Activated CD8-positive, alpha-beta memory T cell treated with anti-CD3 and anti-CD28 coated beads for 4 hours (primary cell): ENCODE measurements at places on chromosomes 3 and 15.
A peak's percentile ranks its signal among the peaks of the same experiment; 100 is the strongest.

GRCh38 chr3:178685591-178685906 lies 149.3 kb downstream of the KCNMB2 start:
- DNase-seq = no peak

- no peak for DNase-seq
These were observed 916 bp downstream of the IL17RD start for GRCh38 chr3:57164217-57164656.

GRCh38 chr15:28098766-28099554 lies at the start of gene OCA2:
OCA2 (minus strand) TSS chr15:28099315; CDS start chr15:28081874, 17,441 bp downstream.
- no peak for DNase-seq

DNA sequence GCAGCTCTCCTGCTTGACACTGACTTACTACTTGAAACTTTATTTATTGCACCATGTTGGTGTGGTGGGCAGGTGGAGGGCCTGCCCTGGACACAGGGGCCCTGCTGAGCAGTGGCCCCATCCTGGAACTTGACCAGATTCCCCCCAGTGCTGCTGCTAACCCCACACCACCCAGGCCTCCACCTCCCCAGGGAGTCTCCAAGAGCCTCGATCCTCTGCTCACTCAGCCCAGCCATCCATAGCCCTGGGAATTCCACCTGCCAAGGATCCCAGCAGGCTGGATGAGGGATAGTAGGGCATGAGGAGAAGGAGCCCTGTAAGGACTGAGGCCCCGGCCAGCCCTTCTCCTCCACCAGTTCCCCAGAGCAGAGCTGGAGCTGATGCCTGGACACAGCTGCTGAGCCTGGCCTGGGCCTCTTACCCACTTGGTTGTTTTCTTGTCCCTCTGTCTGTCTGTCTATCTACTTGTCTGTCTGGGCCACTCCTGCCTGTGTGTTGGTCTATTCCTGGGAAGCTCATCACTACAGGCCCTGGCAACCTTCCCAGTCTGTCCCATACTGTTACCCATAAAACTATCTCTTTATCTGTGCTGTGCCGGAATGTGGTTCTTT lies 2.8 kb downstream of the CHAC1 start:
- DNase-seq = no peak

DNA sequence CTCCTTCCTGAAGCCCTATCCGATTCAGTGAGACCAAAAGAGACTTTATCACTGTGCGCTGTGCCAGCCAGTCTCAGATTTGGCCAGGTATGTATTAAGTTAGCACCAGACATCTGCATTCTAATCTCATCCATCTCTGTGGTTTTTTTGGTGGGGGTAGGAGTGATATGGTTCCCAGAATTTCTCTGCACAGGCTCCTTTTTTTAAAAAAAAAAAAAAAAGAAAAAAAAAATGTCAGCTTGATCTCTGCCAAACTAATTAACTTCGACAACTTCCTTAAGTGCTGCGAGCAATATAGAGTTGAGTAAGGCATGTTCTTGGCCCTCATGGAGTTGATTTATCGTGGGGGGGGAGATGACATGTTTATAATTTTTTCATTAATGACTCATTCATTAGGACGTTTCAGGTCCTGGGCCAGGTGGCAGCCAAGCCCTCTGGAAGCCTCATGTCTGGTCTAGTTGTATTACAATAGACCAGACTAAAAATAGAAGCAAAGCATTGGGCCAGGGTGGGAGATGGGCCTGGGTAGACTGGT lies 12.9 kb downstream of the SLCO3A1 start:
- no peak for DNase-seq

- peak; percentile 19 for DNase-seq
These were observed 472.8 kb downstream of the SHQ1 start for GRCh38 chr3:72375237-72376076.

- DNase-seq = no peak
These were observed 34.4 kb downstream of the CORO2B start for GRCh38 chr15:68612979-68613740.

DNA sequence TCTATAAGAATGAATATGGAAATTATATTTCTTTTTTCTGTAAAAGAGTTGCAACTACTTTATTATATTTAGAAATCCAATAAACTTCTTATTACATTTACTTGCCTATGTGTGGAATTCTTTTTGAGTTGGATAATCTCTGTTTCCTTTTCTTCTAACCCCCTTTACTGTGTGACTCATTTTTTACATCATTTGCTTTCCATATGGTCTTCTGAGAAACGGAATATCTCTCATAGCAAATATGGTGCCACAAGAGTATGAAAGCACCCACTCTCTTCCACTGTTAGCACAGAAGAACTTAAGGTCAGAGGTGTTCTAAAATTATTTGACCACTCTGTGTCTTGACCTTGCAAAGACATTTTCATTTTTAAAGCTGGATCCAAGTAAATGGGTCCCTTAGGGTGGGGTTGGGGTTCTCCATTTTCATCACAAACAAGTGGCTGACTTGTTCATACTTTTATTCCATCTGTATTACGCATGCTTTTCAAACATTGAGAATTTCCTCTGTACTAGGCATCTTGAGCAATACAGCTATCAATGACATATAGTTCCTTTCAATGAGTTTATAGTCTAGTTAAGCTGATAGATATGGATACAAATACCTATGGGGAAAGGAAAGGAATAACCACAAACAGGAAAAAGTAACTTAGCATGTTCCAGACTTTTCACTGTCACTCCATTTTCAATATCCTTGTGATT lies 281.1 kb upstream of the TPRG1 start:
- no peak for DNase-seq

DNA sequence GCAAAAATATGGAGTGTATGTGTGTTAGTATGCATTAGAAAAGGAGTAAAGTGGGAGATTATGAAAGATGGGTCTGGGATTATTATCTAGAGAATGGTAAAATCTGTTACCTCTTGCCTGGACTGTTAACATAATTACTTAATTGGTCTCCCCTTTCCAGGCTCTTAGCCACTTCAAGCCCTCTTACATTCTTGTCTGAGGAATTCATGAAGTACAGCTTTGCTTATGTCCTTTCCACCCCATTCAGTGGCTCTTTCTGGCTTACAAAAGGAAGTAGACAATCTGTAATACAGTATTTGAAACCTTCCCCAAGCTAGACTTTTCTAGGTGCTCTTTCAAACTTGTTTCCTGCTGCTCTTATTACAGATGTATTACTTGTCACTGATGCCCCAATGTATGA lies 129.8 kb downstream of the MBNL1 start:
- DNase-seq = no peak

DNA sequence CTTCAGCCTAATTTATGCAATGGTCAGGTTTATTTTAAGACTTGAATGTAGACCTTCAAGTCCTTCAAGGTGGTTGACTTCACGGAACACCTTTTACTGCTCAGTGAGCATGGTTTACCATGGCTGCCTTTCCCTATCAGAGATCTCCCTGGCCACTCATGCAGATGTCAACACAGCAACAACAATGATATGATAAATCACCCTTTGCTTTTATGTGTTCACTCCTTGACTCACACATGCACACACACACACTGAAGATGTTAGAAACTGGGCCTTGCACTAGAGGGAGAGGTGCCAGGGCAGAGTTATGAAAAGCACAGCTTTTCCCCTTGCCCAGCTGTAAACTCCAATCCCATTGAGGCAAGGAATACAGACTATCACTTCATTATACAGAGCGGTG lies 134.4 kb downstream of the WNT5A start:
- no peak for DNase-seq

DNA sequence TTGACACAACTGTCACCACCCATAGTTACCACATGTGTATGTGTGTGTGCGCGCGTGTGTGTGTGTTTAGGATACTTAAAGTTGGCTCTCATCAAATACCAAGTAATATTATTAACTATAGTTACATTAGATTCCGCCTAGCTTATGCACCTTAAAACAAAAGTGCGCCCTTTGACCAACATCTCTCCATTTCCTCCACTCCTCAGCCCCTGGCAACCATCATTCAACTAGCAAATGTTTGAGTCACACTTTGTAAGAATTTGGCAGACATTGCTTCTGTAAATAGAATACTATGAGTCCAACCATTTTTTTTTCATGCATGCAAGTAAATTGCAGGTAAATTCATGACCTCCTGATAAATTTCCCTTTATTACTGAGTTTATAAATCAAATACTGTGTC lies 169.3 kb downstream of the GBE1 start:
- DNase-seq = no peak

GRCh38 chr3:133833267-133833666 lies 27.7 kb downstream of the SRPRB start:
- DNase-seq = no peak

DNA sequence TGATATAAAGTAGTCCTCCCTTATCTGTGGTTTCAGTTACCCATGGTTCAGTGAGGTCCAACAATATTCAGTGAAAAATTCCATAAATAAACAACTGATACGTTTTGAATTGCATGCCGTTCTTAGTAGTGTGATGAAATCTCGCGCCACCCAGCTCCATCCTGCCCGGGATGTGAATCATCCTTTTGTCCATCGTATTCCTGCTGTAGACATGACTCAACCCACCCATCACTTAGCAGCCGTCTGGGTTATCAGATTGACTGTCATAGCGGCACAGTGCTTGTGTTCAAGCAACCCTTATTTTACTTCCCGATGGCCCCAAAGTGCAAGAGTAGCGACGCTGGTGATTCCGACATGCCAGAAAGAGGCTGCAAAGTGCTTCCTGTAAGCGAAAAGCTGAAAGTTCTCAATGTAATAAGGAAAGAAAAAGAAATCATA lies 48.0 kb upstream of the MEX3B start:
- DNase-seq = no peak

DNA sequence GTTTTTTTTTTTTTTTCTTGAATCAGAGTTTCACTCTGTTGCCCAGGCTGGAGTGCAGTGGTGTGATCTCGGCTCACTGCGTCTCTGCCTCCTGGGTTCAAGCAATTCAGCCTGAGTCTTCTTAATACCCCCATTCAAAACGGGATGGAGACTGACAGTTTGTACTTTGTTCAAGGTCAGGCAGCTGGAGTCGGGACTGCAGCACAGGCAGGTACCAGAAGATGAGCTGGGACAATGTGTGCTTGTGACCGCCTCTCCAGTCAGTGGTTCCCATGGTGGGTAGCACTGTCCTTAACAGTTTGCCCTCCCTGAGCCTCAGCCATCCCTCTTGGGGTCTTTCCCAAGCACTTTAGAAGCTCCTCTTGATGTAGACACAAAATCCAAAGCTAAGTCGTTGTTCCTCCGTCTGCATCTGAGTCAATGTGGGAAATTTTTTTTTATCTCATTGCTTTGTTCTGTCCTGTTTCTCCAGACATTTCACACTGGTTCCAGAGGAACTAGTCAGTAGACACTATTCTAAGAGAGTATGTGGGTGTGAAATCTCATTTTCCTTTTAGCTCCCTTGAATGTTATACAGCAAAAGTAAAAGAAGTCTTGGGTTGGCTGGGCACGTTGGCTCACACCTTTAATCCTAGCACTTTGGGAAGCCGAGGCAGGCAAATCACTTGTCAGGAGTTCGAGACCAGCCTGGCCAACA lies 5.3 kb upstream of the TTLL13 start:
- no peak for DNase-seq

DNA sequence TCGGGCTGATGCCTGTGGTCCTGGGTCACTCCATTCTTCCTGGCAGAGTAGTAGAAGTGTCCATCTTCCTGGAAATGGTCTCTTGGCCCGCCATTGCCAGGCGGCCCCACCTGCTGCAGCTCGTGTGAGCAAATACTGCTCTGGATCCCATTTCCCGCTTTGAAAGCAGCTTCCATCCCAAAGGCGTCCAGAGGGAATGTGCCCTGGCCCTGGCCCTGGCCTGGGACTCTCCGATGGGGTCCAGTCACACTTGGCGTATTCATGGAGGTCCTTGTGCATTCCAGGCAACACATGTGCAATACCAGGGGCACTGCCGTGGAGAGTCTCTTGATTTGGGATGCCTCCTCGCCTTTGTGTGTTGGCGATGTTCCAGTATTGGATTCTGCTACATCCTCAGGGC lies 111.1 kb downstream of the SNRPN start:
- DNase-seq = no peak

DNA sequence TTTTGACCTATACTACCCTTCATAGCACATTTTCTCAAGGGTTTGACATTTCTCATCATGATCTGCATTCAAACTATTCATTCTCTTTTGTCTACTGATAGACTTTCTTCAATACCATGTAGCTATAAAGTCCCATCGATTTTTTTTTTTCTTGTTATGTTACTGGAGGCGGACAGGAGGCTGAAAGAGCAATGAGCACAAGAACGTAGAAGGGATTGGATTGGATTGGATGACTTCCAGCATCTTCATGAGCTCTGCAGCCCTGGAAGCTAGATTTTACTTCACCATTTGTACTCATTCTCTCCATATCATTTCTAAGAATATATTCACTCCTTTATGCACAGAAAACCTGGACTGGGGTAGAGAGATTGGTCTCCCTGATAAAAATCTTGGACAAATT lies 43.2 kb downstream of the DUT start:
- DNase-seq = no peak

- no peak for DNase-seq
These were observed 13.1 kb upstream of the RAB8B start for GRCh38 chr15:63176302-63176701.

- DNase-seq = no peak
These were observed 79.8 kb downstream of the FOXP1 start for GRCh38 chr3:71503525-71504249.

DNA sequence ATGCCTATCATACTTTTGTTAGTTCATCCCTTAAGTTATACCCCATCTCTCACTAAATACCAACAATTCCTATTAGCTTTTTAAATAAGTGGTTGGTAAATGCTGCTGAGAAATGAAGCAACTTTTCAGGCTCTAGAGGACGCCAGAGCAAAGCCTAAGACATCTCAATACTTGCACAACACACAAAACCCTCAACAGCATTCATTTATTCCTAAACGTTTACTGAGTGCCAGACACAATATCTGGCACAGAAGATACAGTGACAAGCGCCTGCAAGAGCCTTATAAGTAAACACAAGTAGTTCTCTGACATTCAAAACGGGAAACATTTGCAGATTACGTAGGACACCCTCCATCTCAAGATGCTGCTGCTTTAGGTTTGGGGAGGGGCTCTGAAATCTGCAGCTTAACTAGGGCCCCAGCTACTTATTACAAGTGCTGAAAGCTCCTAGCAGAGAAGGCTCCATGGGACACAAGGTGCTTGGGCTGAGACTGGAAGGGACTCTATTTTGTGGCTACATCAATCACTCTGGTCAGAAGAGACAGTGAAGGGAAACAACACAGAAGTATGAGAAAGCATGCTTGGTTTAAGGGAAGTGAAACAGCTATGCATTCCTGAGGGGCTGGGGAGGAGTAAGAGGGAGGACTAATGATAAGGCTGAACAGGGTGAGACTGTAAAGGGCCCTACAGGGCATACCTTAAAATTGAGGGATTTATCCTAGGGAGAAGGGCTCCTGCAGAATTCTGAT lies 311.3 kb downstream of the PLCL2 start:
- DNase-seq = no peak
